ENCODE measurements at places on chromosomes 11 and 22. TPM values are rescaled to one million over a fixed set of nuclear protein-coding genes. Genes with fewer than 3 reads are reported as not detected.

DNA sequence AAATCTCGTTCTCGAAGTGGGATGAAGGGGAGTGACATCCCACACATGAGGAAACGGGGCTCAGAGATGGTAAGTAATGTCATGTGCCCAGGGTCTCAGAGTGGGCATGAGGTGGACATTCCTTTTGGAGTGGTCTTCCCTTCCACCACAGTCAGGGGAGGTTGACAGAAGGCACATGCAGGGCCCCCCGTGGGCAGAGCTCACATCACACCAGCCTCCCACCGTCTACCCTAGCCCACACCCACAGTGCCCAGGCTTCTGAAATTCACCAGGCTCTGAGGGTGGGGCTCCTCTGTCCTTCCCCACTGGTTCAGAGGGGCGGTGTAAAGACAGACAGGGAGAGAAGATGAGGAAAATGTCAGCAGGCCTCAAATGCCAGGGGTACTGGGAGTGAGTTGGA is 41.1 kb upstream of the TIMP3 start:
- no peak for DNase-seq

- no peak for DNase-seq
Observed at GRCh38 chr11:86938203-86938899, 16.8 kb downstream of the FZD4 start.

- DNase-seq, result no peak
Observed at GRCh38 chr11:3022300-3022967, 30.3 kb upstream of the NAP1L4 start.

DNA sequence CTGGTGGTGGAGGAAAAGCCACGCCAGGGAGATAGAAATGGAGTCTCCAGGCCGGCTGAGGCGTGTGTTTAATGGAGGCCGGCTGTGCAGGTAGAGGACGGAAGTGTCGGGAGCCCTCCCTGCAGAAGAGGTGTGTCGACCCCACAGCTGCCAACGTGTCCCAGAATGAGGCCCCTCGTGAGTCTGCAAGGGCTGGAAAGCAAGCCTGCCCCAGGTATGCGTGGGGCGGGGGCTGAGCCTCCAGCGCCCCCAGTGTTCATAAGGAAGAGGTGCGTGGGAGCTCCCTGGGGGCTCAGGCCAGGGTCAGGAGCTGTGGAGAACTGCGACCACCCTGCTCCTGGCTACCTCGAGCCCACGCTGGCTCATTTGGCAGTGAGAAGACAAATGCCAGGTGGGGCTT is 38.0 kb upstream of the JAM3 start:
- DNase-seq, result no peak

DNA sequence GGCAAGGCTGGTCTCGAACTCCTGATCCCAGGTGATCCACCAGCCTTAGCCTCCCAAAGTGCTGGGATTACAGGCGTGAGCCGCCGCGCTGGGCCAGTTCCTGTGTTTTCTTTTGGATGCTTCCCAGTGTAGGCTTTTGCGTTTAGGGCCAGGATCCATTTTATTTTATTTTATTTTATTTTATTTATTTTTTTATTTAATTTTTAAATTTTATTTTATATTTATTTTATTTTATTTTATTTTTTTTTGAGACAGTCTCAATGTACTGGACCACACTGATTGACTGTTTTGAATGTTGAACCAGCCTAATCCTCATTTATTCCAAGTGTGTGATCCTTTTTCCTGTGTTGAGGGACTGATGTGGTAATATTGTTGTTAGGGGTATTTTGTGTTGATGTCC is 8.4 kb downstream of the EPS8L2 start:
- DNase-seq, result no peak

DNA sequence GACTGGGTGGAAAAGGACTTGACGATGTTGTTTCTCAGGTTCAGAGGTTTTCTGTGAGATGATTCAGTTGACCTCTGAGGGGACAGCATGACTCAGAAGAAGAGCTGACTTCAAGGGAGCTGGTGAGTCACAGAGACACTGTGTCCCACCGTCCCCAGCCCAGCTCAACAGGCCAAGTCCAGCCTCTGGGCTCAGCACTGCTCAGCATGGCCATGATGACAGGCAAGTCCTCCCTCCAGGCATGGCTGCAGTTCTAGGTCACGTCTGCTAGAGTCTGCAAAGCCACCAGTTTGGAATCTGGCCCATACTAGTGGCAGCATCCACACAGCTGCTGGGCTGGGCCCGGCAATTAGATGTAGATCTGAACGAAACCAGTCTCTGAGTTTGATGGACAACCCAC is 12.9 kb downstream of the TRIM29 start:
- DNase-seq, result no peak

- no peak for DNase-seq
Observed at GRCh38 chr11:122650619-122651018, 4.9 kb upstream of the UBASH3B start.

DNA sequence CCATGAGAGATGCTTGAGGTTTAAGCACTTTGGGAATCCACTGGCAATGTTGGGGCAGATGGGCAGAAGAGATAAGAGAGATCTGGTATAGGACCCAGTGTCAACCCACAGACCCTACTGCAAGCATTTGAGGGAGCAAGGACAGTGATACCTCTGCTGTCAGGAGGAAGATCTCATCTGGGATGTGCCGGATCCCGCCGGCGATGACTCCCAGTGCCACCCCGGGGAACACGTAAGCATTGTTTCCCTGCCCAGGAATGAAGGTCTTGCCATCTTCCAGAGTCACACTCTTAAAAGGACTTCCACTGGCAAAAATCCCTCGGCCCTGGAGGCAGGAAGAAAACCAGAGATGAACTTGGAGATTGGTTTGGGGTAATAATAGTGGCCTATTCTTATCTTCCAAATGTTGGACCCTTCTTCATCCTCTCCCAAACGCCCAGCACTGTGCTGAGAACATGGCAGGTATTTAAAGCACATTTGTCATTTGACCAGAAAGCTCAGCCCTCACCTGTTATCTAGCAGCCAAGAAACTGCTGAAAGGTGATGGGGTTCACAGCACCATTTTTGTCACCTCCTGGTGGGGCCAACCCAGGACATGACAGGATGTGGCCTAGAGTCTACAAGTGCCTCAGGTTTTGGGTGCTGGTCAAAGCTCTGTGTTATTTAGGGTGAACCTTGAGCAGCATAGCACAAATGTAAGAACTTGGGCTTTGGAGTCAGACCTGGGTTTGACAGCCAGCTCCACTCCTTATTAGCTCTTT is 71.7 kb downstream of the CCDC81 start:
- no peak for DNase-seq

GRCh38 chr11:104668797-104669463 is 229.3 kb downstream of the CASP12 start:
- DNase-seq, result no peak

DNA sequence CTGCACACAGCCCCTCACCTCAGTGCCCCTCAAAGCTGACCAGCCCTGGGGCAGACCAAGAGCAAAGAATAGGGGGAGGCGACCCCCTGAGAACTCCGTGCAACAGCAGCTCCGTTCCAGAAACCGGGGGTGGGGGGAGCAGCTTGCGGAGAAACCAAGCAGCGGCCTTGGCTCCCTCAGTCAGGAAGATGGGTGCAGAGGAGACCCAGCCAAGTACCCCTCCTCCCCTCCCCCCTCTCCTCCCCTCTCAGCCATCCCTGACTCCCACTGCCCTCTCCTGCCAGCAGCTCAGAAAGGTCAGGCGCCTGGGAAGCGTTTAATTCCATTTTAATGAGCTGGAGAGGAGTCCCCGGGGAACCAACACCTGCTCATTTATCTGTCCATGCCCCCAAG is 78.9 kb downstream of the PDE2A start:
- DNase-seq, result no peak

DNA sequence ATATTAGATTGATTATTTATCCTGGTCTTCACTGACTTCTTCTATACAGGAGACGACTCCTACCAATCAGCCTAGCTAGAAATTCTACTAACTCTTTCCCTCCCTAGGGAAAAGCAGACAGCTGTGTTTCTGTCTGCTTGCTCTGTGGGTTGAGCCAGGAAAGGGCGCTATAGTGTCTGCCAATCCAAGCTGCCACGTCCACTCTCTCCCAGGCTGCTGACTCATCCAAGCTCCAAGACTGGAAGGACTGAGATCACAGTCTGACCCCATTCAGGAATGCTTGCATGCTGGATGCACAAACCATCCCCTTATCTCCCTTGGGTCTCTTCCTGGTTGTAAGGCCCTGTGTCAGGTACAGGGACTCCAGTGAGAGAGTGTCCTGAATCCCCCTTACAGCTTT is 955.6 kb downstream of the OPCML start:
- no peak for DNase-seq

DNA sequence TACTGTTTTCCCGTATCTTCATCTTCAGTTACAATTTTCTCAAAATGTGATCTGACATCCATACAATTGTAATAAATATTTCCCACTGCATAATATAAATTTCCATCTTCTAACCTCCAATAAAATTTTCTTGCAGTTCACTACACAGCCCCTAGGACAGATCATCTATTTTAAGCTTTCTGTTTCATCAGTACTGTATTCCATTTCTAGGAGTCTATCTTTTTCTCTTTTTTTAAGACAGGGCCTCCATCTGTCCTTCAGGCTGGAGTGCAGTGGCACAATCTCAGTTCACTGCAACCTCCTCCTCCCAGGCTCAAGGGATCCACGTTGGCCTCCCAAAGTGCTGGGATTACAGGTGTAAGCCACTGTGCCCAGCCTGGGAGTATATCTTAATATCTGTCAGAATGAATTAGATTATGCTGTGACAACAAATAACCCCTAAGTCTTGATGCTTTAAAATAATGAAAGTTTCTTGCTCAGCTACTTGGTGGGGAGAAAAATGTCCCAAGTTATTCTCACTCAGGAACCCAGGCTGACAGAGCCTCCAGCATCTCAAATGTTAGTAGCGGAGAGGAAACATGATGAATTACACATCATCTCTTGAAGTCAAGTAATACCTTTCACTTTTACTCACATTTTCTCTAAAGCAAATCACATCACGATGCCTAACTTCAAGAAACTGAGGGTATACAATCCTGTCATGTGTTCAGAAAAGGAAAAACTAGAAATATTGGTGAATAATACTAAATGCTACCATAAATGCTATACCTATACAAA is 92.2 kb downstream of the BUD13 start:
- no peak for DNase-seq

GRCh38 chr11:88620568-88621130 is 283.1 kb upstream of the CTSC start:
- DNase-seq, result no peak

DNA sequence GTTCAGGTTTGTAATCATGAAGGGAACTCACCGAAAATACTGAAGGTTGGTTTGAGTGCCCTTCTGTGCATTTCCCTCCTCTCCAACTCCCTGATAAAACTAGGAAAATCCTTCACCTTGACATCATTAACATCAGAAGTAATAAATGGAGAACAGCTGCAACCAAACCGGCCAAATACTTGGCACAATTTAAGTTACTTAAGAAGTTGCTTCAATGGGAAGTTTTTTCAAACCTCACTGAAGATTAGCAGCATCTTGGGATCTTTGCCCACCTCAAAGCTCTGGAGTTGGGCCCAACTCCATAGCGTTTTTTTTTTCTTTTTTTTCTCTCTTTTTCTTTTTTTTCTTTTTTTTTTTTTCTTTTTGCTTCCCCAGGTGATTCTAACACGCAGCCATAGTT is 784.8 kb downstream of the KCNA4 start:
- DNase-seq, result no peak

DNA sequence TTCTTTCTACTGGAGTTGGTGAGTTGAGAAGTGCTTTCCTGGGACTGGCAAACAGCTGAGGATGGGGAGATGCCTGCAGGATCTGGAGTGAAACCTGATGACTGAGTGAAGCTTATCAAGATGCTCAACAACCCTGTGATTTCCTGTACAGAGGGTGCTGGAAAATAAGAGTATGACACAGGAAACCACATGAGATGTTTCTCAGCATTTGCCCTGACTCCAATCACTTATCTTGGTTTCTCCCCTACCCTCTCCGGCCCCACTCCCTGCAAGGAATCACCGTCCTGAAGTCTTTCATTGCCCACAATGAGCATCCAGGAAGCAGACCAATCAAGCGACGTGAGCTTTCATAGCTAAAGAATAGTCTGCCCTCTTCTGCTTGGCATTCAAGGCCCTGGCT is at the start of gene MRGPRX2:
Gene MRGPRX2 (minus strand): TSS at position 89 of the 400 bp plus-strand sequence. CDS start 4,315 bp downstream, outside the sequence.
- DNase-seq, result no peak

DNA sequence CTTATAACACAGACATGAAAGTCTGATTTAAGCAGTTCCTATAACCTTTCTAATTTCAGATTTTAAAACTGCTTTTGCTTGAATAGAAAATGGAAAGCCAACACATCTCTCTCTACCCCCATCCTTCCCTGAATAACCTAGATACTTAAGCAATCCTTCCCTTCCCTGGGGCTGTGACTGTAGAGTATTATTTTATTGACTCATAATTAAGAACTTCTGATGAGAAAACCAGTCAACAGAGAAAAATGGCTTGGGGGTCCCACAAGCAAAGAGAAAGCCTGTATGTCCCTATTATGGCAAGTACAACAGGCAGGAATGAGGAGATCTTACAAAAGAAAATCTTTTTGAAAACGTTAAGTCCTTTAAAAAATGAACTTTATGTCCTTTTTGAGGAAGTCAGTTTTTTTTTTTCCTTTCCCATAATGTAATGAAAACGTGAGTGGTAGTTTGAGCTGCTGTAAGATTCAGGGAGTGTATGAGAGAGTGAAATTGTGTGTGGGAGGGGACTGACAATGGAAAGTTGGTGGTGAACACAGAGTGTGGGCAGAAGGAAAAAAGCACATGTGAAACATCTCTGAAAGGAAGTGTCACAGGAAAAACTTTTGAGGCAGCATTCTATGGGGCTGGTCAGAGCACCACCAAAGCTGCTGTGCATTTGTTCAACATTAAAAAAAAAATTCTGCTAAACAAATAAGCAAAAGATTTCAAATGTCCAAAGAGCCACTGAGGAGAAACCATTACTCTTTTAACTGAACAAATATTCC is 154.6 kb downstream of the MAML2 start:
- no peak for DNase-seq

GRCh38 chr11:118639899-118640298 is 32.5 kb downstream of the PHLDB1 start:
- DNase-seq, result no peak

DNA sequence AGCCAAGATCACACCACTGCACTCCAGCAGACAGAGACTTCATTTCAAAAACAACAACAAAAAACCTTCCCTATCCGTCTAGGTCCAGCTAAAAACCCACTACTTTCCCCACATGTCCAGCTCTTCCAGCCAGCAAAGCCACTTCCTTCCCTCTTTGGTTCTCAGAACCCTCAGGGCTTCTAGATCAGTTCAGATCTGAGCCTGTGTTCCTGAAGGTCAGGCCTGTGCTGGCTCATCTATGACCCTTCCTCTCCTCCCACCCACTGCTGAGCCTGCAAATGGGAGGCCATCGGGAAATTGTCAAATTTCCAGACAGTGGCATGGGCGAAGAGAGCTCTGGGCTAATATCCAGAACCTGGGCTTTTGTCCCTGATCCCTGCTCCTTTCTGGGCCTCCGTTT is 37.8 kb downstream of the SLCO2B1 start:
- DNase-seq, result no peak

LARGE2 gene
- total RNA-seq, result 0.48 TPM

KRTAP5-2 gene
- total RNA-seq, result not detected

HEPHL1 gene
- total RNA-seq, result not detected

FBLN1 gene
- total RNA-seq, result 152 TPM

RASSF10 gene
- total RNA-seq, result 6.0 TPM

MAP6 gene
- 57.7 TPM for total RNA-seq

KCNJ4 gene
- total RNA-seq, result 4.0 TPM

PAMR1 gene
- total RNA-seq, result 0.66 TPM

TSSK2 gene
- total RNA-seq, result not detected

APOA4 gene
- total RNA-seq, result not detected

OR4A16 gene
- not detected for total RNA-seq

CHRDL2 gene
- total RNA-seq, result 0.55 TPM
